Activated CD8-positive, alpha-beta memory T cell treated with anti-CD3 and anti-CD28 coated beads, Interleukin-2, amount 50 U/mL, for 48 hours (primary cell): ENCODE measurements at places on chromosomes 6 and 20.

DNA sequence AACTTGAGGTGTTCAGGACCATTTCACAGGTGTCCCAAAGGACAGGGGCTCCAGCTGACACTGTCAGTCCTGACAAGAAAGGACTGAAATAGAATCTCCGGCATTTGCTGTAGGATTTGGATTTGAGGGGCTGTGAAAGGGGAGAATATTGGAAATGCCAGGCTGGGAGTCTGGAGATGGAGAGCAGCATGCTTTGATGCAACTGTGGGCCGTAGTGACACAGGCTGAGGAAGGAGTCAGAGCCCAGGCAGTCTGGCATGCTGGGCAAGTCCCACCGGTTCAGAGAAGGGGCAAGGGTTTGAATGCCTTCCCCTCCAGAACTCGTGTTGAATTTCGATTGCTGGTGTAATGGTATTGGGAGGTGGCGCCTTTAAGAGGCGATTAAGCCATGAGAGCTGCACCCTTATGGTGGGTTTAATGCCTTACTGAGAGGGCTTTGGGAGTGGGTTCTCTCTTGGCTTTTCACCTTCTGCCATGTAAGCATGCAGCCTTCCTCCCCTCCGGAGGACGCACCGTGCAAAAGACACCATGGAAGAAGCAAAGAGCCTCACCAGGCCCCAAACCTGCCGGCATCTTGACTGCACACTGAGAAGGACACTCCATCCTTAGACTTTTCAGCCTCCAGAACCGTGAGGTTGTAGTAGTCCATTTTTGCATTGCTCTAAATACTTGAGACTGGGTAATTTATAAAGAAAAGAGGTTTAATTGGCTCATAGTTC lies 9.4 kb upstream of the PYGB start:
- peak; percentile 48 for DNase-seq

DNA sequence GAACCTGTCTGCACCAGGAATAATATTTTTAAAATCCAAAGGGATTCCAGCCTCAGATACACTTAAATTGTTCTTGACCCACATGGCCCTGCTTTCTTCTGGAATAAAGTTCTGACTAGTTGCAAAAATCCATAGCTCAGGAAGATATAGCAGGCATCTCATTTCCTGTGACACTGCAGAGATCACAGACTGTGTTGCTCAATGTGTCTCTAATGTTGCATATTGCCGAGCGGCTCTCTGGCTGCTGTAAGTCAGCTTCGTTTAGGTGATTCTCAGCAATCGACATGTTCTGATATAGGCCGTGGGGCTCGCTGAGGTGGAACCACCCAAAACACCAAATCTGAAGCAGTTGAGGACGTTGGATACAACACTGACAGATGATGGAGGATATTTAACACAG lies 498.3 kb upstream of the AGPAT4 start:
- no peak for DNase-seq

- DNase-seq, result no peak
Measured at GRCh38 chr20:63295422-63295821, 2.4 kb downstream of the COL20A1 start.

DNA sequence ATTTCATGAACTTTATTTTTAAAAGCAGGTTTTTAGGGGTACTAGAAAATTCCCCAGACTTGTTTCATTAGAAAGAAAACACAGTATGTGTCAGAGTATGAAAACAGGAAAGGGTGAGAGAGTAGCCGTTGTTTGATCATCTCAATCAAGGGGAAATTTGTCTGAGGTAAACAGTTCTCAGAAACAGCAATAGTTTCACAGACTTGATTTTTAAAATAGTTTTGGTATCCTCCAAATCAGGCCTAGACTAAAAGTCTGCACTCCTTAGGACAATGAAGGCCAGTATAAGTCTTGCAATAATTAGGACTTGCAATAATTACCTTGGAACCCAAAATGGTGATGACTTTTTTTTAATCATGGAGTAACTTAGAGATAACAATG lies 176.6 kb upstream of the TAB2 start:
- no peak for DNase-seq

GRCh38 chr20:62765432-62766070 lies 30.7 kb upstream of the MRGBP start:
- DNase-seq, result no peak

DNA sequence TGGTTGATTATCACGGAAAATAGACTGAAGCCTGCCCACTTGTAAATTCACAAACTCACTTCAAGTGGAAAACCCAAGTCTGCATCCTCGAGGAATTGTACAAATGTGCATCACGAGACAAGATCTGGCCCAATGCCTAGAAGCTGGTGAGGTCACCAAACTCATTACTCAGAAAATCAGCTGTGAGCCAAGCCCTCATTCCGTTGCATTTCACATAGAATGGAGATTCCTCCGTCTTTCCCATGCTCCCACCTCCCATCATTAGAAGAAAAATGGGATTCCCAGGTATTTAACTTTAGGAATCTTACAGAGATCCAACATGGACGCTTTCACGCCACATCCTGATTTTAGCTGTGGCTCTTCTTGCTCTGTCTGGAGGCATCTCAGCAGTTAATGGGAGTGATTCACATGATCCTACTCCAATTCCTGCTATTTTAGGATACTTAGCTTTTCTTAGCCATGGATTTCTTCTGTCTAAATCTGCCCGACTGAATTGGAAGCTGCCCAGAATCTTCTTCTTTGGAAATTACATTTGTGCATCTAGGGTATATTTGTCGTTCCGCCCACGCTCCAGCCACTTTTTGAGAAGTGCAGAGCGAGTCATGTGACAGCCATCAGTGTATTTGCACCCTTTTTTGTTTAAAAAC lies 68.7 kb upstream of the STMND1 start:
- DNase-seq, result no peak

- DNase-seq, result no peak
Measured at GRCh38 chr6:169231790-169232506, 21.7 kb downstream of the THBS2 start.

GRCh38 chr20:56554869-56555268 lies 21.8 kb downstream of the FAM209B start:
- DNase-seq, result no peak

GRCh38 chr20:63274381-63275228 lies 2.0 kb downstream of the ARFGAP1 start:
- no peak for DNase-seq

- no peak for DNase-seq
Measured at GRCh38 chr6:16205377-16206144, 32.8 kb upstream of the GMPR start.

DNA sequence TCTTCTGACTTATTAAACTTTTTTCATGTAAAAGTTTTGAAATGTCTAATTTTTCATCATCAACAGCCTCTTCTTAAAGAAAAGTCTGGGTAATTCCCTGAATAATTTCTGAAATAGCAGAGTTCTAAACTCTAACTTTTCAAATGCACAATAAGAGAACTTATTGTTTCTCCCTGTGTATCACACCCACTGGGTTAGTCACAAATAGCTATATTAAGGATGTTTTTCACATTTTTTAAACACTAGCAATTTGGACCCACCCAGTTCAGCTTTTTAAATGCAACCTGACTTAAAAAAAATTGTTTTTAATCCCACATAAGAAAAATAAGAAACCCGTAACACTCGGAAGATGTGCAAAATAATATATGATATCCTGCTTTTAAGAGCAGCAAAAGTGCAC lies 61.4 kb upstream of the UTRN start:
- DNase-seq, result no peak

DNA sequence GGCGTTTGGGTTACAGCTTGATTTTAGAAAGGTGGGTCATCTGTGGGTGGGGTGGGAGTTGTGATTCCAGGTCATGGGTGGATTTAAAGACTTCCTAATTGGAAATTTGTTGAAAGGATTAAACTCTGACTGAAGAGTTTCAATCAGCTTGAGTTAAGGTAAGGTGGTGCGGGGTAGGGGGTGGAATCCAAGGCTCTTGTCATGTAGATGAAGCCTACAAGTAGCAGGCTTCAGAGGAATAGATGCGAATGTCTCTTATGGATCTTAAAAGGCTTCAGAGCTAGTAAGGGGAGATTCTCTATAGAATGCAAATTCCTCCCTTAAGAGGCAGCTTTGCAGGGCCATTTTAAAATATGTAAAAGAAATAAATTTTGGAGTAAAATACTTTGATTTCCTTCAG lies 645.3 kb downstream of the FRK start:
- no peak for DNase-seq

GRCh38 chr6:170033666-170034065 lies 257.2 kb downstream of the DLL1 start:
- DNase-seq, result no peak

DNA sequence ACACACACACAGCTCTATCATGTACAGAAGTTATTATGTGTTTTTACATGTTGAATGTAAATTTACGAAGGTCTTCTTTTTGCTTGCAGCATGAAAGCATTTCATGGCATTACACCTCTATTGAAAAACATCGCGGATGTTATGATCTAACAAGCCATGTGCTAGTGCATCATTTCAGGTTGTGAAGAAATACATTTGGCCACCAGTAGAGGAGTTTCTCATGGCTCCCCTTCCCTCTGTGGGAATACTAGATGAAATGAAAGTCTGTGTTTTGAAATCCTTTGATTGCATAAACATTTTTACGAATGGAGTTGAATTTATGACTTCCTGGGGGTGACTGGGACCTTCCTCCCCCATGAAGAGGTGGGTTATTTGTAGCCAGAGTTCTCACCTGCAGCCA lies 17.7 kb downstream of the MAS1 start:
- DNase-seq, result no peak

- DNase-seq, result no peak
Measured at GRCh38 chr20:56422824-56423189, 10.7 kb downstream of the CASS4 start.

DNA sequence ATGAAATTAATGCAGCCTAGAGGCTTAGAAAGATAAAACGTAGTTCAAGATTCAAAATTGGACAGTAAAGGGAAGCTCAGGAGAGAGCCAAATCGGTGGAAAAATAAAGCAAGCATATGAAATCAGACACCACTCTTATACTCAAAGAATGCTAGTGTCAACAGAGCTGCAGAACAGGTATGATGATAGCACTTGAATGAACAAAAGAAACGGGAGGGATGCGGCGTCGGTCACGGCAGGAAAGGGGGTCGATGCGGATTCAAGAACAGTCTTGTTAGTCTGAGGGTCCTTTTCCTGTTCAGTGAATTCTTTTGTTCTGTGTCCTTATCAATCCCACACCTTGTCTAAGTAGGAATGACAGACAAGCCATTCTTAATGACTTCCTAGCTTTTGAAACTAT lies 114.4 kb downstream of the FOXC1 start:
- DNase-seq, result no peak

GRCh38 chr6:137893726-137894125 lies 26.7 kb downstream of the TNFAIP3 start:
- no peak for DNase-seq

DNA sequence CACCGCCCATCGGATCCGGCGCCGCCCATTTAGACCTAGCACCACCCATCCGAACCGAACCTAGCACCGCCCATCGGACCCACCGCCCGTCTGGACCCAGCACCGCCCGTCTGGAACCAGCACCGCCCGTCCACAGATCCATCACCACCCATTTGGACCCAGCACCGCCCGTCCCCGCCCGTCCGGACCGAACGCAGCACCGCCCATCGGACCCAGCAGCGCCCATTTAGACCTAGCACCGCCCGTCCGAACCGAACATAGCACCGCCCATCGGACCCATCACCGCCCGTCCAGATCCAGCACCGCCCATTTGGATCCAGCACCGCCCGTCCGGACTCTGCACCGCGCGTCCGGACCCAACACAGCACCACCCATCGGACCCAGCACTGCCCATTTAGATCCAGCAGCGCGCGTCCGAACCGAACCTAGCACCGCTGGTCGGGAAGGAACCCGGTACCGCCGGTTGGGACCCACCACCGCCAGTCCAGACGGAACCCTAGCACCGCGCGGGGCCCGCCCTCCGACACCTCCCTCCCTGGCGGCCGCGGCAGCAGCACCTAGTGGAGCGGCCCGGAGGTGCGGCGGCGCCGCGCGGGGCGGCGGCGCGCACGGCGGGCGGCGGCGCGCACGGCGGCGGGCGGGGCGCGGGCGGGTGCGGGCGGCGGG lies 348 bp upstream of the AFDN start:
- DNase-seq, result peak; percentile 82

- DNase-seq, result no peak
Measured at GRCh38 chr6:20024316-20024673, 187.1 kb downstream of the ID4 start.

- DNase-seq, result peak; percentile 77
Measured at GRCh38 chr6:112235956-112236355, 18.4 kb downstream of the LAMA4 start.

GRCh38 chr20:61447952-61448351 lies 195.9 kb downstream of the CDH4 start:
- DNase-seq, result no peak

GRCh38 chr6:219641-220198 lies 72.6 kb upstream of the DUSP22 start:
- DNase-seq, result no peak

GRCh38 chr6:81759782-81760181 lies 7.3 kb upstream of the TENT5A start:
- DNase-seq, result no peak

GRCh38 chr6:115524821-115525220 lies 535.9 kb downstream of the FRK start:
- no peak for DNase-seq

DNA sequence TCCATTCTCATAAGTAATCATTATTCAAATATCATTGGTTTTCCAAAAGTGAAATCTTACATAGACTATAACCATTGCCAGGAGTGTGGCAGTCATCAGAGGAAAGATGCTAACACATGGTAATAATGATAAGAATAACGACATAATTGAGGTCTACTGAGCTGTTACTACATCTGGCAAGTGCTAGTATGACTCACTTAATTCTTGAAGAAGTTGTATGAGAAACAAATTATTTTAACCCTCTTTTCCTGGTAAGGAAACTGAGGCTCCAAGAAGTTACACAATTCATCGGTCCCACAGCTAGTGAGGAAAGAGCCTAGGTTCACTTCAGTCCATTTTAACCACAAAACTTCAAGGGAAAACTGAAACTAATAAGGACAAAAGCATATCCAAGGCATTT lies 335.6 kb upstream of the BTBD3 start:
- DNase-seq, result no peak

DNA sequence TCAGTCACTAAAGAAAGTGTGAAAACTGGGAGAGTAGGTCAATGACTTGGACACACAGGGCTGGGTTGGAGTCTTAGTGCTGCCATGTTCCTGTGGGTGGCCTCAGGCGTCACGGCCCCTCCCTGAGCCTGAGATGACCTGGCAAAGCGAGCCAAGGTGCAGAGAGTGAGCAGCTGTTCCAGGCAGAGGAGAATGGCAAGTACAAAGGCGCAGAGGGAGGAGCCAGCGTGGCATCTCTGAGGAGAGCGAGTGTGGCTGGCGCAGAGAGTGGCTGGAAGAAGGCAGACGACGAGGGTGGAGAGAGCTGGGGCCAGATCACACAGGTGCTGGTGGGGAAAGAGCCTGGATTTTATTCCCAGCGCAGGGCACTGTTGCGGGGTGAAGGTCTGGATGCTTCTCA lies 20.6 kb upstream of the CHMP4B start:
- no peak for DNase-seq

DNA sequence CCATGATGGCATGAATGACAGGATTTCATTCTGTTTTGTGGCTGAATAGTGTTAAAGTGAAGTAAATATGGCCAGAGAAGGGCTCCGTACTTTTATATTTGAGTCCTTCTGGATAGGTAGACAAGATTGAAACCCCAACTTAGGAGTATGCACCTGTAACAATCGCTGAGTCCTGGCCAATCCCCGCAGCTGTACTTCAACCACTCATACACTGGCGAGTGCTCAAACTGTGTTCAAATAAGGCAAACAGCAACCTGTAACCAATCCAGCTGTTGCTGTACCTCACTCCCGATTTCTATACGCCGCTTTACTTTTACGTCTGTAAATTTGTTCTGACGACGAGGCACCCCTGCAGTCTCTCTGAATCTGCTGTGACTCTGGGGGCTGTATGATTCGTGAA lies 6.7 kb downstream of the TTLL2 start:
- no peak for DNase-seq
